ENCODE measurements at places on chromosomes 5 and 9. TPM values are rescaled to one million over a fixed set of nuclear protein-coding genes. Genes with fewer than 3 reads are reported as not detected.

The NDUFS4 gene
- total RNA-seq: 52.2 TPM

GRCh38 chr9:131578021-131578420 lies 32.7 kb downstream of the PRRT1B start:
- no peak for DNase-seq

DNA sequence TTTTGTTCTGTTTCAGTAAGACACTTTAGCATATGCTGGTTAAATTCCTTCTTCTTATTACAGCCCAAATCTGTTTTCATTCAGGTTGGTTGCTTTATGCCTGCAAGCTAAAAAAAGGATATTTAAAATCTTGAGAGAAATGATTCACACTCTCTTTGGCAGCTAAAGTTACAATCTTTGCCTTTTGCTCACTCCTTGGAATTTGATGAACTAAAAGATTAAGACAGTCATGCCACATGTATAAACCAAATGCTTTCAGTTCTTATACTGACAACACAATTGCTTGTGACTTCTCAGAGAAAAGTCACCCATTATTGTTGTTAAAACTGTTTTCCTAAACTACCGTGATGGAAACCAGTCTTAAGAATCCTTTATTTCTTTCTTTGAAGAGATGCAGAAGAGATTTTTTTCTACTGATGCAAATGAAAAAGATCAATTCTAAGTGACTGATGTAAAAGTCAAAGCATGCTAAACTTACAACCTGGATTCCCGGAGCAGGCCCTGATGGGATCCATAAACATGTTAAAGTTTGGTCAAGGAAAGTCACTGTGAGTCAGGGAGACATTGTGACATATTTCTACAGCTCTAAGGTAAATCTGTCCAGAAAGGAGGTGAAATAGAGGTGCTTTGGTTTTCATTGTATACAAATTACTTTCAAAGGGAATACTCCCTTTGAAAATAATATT lies 144.2 kb upstream of the CDH10 start:
- no peak for DNase-seq

The CKMT2 gene
- total RNA-seq: not detected

DNA sequence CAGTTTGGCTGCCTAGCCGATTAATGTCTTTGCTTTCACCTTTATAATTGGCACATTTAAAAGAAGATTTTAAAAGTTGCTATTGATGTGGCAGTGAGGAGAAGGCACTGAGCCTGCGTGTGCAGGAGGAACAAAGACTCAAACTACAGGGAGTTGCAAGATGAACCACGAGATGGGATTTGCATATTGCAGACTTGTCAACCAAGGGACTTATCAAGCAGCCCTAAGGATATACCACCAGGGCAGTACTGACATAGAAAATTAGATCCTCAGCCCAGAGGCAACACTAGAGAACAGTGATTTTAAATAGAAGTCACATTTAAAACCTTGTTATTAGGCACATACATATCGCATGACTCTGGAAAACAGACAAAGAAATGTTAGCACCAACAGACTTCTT lies 342.6 kb downstream of the GLIS3 start:
- no peak for DNase-seq

- DNase-seq: no peak
Measured at GRCh38 chr9:123923884-123924283, 6.0 kb downstream of the DENND1A start.

DNA sequence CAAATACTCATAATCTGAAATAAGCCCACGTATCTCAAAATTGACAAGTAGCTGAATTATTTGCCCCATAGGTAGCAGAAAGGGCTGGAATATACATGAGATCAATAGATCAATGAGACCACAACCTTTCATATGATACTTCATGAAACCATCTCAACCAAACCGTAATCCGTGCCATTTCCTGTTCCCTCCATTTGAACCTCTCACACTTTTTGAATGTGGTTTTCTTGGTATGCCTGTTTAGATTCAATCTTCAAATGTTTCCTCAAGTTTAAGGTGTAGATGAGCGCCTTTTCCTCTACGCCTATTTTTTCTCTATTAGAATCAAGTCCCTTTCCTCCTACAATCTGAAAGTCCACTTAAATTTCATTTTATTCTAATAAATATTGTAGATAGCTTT lies 805.5 kb downstream of the EFNA5 start:
- no peak for DNase-seq

DNA sequence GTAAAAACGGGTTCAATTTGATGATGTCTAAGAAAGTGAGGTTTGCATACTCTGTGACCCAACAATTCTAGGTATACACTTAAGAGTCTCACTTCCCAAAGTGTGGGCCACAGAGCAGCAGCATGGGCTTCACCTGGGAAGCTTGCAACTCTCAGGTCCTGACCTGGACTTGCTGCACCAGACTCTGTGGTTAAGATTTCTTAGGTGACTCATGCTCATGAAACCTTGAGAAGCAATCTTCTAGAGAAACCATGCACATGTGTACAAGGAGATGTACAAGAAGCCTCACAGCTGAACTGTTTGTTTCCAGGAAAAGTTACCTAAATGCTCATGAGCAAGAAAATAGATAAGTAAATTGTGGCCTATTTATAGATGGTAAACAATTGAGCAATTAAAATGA lies 30.0 kb downstream of the DNAJC21 start:
- peak; percentile 26 for DNase-seq

The FAT2 gene
- not detected for total RNA-seq

The GDA gene
- not detected for total RNA-seq

- DNase-seq: no peak
Measured at GRCh38 chr5:141487131-141487530, 1.8 kb upstream of the PCDHGC5 start.

The AGXT2 gene
- total RNA-seq: not detected

DNA sequence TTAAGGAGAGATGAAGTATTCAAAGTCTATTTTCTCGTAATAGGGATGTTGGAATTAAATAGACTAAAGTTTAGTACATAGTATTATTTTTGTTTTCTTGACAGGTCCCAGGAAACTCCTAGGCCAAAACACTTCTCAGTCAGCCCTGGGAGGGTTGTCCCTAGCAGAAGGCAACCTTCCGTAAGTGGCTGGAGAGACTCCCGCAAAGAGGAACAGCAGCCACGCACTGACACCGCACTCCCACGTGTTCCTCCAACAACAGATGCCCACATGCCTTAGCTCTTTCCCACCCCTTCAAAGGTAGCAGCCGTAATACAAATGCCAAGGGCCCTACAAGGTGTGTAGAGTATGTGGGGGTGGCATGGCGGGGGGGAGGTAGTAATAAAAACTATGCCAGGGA lies 28.4 kb downstream of the PCDHGC5 start:
- no peak for DNase-seq

The PHYHD1 gene
- total RNA-seq: 0.44 TPM

GRCh38 chr5:157187046-157187754 lies 6.6 kb downstream of the ITK start:
- no peak for DNase-seq

The STARD4 gene
- 55.3 TPM for total RNA-seq

DNA sequence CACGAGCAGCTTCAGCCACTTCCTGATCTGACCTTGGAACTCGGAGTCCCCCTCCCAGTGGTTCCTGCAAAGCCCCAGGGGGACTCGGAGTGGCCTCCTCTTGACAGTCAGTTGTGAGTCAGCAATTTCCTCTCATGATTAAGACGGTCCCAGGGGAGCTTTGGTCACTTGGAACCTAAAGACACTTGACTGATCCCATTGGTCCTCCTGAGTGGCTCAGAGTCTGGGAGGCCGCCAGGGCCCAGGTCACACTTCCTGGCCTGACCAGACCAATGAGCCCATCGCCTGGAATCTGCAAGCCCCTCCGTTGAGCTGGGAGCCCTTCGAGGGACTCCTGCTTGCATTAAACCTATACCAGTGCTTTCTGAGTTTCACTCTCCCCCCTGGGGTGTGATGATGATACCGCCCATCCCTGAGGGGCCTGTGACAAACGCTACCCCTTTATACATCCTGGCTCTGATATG lies 29.1 kb downstream of the TSPAN17 start:
- DNase-seq: no peak

DNA sequence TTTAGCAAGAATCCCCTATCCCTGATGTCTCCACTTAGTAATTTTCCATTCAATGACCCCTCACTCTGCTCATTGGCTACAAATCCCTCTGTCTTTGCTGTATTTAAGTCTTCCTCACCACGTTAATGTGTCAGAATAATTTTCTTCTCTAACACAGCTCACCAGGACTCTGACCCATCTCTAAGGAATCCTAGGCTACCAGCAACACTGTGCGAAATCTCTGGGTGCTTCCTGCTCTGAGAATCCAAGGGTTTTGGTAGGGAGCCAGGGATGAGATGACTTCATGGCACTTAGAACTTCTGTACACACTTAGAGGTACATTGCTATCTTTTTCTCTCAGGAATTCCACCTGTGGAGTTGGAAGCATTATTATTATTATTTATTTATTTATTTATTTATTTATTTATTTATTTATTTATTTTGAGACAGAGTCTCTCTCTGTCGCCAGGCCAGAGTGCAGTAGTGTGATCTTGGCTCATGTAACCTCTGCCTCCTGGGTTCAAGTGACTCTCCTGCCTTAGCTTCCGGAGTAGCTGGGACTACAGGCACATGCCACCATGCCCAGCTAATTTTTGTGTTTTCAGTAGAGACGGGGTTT lies 53.5 kb downstream of the FOXI1 start:
- no peak for DNase-seq

The PCAT7 gene
- not detected for total RNA-seq

The MTAP gene
- total RNA-seq: 59.6 TPM

GRCh38 chr5:159912033-159912800 lies 4.1 kb upstream of the ADRA1B start:
- no peak for DNase-seq

DNA sequence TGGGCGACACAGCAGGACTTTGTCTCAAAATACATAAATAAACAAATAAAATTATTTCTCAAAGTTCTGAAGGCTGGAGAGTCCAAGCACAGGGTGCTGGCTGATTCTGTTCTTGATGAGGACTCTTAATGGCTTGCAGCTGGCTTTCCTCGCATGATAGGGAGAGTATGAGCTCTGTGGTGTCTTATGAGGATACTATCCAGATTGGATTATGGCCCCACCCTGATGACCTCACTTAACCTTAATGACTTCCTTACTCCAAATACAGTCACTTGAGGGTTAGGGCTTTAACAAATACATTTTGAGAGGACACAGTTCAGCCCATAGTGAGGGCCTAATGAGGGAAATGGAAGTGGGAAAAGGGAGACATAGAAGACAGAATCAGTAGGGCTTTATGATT lies 87.7 kb downstream of the FOCAD start:
- DNase-seq: no peak

The TOR4A gene
- 3.4 TPM for total RNA-seq

DNA sequence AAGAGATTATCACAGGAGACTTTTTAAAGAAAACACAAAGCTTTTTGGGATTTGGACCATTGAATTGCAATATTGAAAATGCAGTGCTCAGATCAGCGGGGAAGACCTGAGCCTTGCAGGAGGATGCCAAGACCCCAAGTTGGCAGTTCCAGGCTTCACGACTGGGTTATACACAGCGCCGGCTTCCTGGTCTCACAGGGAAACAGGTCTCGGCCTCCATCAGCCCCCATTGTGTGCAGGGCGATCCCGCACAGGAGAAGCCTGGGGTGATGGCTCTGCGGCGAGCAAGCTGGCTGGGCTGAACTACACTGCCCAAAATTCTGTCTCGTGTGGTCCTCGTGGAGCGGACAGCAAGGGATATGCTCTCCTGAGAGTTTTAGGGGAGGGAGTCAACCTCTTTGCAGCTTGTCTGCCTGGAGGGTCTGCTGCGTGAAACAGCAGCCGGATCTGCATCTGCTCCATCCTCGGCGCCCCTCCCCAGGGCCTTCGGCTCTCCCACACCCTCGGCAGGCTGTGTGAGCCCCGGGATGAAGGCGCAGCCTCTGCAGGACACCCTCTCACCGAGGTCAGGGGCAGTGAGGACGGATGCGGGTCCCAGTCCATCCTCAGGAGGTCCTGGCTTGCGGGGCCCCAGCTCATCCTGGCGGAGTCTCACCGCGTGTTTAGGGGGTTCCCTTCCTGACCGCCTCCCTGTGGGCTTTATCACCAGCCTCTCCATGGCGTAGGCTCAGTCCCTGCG lies 60.6 kb downstream of the NSUN2 start:
- DNase-seq: no peak

The PTGDS gene
- not detected for total RNA-seq

The SMIM32 gene
- total RNA-seq: not detected

DNA sequence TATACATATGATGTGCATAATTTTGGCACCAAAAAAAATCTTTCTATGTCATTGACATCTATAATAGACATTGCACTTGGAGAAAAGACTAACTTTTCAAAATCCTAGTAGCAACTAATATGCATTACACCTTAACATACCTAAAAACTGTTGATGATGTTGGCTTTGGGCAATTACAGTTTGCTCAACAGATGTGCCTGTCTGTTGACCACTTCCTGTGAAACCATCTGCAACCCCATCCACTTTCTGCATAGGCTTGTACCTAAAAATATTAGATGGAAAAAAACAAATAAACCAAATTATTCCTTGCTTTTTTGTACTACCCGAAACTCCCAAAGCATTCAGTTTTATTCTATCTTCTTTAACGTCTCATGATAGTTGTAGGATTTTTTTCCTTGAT lies 248.6 kb downstream of the RFX3 start:
- no peak for DNase-seq

The HCN1 gene
- not detected for total RNA-seq

The SERF1A gene
- total RNA-seq: 4.3 TPM

GRCh38 chr5:107997338-107997980 lies 326.7 kb upstream of the EFNA5 start:
- no peak for DNase-seq

DNA sequence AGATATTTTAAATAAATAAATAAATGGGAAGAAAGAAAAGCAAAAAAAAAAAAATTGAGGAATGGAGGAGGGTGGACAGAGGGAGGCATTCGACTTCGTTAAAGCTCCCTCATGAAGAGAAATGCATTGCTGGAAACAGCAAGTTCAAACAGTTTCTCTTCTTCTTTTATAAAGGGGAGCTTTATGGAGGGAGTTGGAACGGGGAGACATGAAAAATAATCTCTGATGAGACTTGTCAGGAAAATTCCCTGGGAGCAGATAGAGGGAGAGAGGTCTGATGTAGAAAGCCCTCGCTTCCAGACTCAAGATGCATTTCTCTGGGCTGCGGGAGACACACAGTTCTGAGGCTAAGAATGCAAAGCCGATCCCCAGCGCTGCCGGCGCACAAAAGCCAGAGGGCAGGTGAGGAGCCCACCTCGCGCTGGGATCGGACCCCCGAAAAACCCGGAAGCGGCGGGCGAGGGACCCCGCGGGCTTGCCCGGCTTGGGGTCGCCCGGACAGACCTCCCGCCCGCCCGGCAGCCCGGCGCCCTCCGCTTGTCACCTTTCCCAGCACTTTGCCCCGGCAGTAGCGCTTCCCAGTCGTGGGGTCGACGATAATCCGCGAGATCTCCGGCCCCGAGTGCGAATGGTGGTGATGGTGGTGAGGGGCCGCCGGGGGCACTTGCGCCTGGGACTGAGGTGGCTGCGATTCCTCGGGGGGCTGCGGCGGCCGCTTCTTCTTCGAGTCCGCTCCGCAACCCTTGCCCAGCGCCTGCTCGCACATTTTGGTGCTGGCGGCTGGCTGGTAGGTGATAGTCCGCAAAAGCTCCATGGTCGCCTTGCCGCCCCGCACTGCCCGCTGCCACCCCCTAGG lies 512 bp downstream of the PLK2 start:
- DNase-seq: no peak

GRCh38 chr5:81838307-81838906 lies 87.5 kb upstream of the SSBP2 start:
- DNase-seq: peak; percentile 35

The SLC34A1 gene
- total RNA-seq: 0.14 TPM

- no peak for DNase-seq
Measured at GRCh38 chr5:150338546-150338945, 19.0 kb upstream of the TCOF1 start.

All from activated CD4-positive, alpha-beta T cell treated with anti-CD3 and anti-CD28 coated beads for 36 hours (primary cell).